ENCODE measurements at places on chromosomes 13 and 19.

DNA sequence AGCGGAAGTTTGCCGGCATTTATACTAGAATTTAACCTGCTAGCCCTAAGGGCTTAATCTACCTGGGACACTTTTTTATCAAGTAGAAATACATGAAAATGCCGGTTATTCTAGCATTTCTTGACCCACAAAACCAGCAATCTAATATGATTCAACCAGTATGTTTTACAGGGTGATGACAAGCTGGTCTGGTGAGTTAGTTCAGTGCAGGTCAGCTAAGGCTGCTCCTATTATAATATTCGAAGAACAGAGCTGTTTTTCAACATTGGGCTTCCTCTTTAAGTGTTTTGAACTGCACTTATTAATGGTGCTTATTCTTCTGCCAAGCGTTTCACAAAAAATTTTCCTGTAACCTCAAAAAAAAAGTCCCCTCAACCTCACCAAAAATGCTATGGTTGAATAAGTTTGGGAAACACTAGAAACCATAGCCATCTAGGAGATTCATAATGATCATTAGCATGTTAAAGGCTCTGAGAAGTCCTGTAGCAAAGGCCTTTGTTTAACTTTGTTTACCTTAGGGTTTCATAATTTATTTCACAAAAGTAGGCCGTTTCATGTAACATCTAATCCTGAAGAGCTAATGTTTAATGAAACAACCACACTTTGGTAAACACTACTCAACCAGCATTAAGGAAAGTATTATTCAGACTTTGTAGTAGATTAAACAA, 526.6 kb downstream of the KLF12 start:
- no peak for DNase-seq

DNA sequence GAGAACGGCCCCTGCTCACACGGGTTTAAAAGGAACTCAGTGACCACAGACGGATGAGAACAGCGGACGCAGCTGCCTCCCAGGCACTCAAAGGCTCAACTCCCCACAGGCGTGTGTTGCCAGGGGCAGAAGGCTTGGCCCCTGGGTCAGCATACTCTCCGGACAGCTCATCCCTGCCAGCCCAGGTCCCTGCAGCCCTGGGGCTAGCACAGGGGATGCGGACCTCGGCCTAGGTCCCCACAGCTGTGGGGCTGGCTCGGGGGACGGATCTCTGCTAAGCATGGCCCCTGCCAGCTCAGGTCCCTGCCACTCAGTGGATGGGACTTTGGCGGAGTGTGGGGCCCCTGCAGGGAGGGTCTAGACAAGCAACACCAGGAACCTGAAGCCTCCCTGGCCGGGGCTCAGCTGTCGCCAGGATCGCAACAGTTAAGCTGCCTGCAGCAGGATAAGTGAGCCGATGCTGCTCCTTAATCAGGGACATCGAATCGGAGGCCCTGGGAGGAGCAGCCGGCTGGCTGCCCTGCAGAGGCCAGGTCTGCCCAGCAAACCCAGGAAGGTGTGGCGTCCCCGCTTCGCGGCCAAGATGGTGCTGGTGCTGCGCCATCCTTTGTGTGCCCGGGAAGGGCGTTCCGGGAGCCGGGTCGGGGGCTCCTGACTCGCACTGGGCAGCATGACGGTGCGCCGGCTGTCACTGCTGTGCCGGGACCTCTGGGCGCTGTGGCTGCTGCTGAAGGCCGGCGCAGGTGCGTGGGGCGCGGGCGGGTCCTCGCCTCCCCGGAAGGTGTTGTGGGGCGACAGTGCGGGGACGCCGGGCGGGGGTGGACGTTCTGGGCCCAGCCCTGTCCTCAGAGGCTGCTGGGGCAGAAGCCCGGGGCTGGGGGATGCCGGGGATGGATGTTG, 32.5 kb downstream of the MCF2L start:
- no peak for DNase-seq

- DNase-seq, result no peak
Measured at GRCh38 chr19:35773020-35773806, 2.2 kb upstream of the ARHGAP33 start.

GRCh38 chr19:16002406-16003384, 53.9 kb downstream of the OR10H4 start:
- DNase-seq, result no peak

DNA sequence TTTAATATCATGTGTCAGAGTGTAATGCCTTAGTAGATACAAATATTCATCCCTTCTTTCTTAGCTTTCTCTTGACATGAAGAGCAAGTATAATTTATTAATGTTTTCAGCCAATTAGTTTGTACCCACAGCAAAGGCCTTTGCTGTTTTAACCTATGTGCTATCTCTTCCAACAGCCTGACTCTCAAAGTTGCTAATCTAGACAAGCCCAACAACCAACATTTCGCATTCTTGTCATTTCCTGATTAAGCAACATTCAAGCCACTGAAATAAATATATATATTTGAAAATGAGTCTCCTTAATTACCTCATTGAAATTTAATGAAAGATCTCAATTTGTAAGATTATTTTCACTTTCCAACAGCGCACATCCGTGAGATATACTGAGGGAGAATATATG, 18.5 kb downstream of the EPSTI1 start:
- no peak for DNase-seq

DNA sequence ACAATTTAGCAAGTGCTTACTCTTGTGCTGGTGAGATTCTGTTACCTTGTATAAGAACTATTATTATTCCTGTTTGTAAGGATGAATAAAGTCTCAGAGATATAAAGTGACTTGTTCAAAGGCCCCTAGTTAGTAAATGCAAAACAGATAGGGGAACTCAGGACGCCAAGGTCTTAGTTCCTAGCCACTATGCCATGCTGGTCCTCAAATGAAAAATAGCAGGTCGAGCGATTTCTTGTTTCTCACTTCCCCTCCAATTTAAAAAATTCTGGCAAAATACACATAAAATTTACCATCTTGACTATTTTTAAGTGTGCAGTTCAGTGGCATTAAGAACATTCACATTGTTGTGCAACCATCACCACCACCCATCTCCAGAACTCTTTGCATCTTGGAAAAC, 1.1 kb downstream of the TECR start:
- DNase-seq, result no peak

DNA sequence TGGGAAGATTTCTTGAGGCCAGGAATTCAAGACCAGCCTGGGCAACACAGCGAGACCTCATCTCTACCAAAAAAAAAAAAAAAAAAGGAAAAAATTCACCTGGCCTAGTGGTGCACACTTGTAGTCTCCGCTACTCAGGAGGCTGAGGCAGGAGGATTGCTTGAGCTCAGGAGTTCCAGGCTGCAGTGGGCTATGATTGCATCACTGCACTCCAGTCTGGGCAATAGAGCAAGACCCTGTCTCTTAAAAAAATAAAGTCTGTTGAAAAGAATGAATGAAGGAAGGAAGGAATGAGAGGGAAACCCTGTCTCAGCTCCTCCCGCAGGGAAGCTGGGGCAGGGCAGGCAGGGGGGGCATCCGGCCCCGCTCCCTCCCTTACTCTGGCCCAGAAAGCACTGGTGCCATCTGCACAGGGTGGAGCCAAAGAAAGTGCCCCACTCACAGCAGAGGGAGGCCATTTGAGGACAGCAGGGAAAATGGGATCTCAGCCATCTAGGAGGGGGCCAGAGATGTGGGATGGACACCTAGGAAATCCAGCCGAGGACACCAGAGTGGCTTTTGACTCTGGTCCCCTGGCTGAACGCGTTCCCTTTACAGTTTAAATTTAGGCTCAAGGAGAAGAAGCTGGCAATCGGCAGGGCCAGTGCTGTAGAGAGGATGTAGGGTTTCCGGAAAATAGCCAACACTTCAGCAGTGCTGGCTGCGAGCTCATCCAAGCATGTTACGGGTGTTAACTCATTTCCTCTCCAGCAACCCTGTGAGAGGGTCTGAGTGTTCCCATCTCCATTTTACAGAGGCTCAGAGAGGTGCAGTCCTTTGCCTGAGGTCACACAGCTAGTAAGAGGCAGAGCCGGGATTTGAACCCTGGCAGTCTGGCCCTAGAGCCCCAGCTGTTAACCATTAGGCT, 3.6 kb upstream of the HPN start:
- DNase-seq, result no peak

DNA sequence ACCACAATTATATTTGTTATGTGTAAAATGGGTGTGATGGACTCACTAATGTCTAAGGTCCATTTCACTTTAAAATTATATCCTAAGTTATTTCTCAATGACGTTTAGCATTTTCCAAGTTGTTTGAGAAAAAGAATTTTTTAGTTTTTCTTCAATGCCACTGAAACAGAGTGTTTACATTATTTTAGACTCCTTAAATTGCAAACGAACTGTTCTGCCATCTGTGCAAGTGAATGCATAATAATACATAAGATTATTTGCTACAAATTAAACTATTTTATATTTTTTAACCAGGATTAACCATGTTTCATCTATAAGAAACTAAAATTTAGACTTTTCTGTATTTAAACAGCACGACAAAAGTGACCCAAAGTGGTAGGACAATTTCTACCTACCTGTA, 425.4 kb downstream of the NDFIP2 start:
- no peak for DNase-seq

DNA sequence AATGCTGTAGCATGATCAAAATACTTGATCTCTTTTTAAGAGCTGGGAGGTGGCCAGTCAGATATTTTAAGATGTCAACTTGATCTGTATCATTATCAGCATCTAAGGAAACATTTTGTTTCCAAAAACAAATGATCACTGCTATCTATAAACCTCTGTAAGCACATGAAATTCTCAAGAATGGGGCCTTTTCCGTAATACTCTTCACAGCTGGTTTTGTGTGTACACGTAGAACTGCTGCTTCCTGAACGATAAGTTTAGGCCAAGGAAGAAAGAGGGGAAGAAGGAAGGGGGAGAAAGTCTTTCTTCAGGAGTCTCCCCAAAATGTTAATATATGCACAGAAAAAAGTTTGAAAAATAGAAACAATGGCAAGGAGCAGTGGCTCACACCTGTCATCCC, 25.7 kb downstream of the ARL11 start:
- no peak for DNase-seq

- DNase-seq, result no peak
Measured at GRCh38 chr19:50331221-50331993, 2.2 kb upstream of the KCNC3 start.

DNA sequence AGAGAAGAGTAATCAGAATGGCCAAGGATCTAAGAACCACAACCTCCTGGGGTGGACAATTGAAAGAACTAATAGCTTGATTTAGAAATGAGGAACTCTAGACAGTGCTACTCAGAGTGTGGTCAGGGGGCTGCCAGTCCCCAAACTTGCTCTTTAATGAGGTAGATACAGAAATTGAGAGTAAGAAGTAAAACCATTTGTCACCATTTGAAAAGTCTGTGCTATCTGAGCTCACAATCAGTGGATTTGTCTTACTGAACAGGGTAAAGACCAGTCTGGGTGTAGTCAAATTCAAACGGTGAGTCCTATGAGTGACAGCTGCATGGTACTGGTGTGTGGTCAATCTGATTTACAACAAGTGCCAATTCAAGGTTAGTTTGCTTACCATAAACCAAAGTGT, 118.9 kb downstream of the KL start:
- no peak for DNase-seq

- peak; percentile 16 for DNase-seq
Measured at GRCh38 chr19:37007587-37008220, 70.5 kb upstream of the ZNF420 start.

GRCh38 chr13:47211106-47211505, 314.3 kb upstream of the HTR2A start:
- DNase-seq, result no peak

GRCh38 chr13:29472332-29472961, 123.0 kb downstream of the SLC7A1 start:
- peak; percentile 16 for DNase-seq

- no peak for DNase-seq
Measured at GRCh38 chr19:10368101-10368803, 12.1 kb downstream of the TYK2 start.

- DNase-seq, result no peak
Measured at GRCh38 chr13:29454931-29455481, 140.5 kb downstream of the SLC7A1 start.

DNA sequence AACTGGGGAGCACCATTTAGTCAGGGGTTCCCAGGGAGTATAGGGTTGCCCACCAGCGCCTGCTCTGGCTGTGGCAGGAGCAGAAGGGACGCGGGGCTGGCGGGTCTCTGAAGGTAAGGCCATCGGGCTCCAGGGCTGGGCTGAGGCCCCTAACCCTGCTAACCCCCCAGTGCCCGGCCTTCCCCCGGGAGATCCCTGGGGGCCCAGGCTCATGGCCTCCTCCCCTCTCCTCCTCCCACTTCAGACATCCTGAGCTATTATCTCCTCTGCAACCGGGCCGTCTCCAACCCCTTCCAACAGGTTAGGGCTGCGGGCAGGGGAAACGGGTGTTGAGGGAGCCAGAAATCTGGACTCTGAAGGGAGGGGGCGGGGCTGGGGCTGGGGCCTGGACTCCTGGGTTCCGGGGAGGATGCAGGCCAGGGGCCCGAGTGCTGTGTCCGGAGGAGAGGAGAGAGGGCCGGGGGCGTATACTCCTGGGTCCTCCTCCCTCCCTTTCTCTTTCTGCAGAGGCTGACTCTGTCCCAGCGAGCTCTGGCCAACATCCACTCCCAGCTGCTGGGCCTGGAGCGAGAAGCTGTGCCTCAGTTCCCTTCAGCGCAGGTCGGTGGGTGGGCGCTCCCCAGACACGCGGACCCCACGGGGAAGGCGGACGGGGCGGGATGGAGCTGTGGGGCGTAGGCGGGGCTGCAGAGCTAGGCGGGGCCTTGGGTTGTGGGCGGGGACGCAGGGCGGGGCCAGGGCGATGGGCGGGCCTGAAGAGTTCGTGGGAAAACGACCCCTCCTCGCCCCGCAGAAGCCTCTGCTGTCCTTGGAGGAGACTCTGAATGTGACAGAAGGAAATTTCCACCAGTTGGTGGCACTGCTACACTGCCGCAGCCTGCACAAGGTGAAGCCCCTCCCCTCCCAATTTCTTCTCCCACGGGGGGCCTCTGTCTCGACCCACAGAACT, 15.3 kb downstream of the TTYH1 start:
- no peak for DNase-seq

DNA sequence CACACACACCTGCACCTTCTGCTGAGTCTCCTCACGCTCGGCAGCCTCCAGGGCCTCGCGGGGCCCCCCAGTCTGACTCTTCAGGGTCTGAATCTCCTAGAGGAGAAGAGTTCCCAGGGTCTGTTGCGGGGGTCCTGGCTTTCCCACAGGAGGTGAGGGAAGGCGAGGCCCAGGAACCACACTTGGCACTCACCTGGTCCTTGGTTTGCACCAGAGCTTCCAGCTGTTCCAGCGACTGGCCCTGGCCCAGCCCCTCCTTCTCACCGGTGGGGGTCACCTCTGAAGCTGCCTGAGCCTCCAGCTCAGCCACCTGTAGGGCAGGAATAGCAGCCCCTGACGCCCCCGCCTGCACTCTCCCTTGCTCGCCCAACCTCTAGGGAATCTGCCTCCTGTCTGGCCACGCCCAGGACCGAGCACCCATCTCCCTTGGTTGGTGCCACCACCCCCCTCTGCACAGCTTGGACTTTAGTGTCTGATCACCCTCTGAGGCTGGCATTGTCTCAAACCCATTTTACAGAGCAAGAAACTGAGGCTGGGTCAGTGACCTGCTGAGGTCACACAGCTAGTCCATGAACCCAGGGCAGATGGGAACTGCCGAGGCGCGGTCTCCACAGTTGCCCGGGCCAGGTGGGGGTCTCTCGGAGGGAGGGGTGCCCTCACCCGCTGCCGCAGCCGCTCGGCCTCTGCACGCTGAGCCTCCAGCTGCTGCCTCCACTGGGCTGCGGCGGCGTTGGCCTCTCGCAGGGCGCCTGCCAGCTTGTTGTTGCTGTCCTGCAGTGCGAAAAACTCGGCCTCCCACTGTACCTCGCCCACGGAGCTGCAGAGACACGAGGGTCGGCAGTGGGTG, 9.5 kb downstream of the HOMER3 start:
- DNase-seq, result no peak

GRCh38 chr19:35601971-35602370, 10.6 kb upstream of the HAUS5 start:
- DNase-seq, result no peak
